ENCODE measurements at places on chromosomes 6 and 20.

GRCh38 chr6:40037271-40037670 is 103.0 kb upstream of the MOCS1 start:
- no peak for DNase-seq

- no peak for DNase-seq
These were observed 6.1 kb downstream of the AMD1 start for GRCh38 chr6:110880651-110881050.

DNA sequence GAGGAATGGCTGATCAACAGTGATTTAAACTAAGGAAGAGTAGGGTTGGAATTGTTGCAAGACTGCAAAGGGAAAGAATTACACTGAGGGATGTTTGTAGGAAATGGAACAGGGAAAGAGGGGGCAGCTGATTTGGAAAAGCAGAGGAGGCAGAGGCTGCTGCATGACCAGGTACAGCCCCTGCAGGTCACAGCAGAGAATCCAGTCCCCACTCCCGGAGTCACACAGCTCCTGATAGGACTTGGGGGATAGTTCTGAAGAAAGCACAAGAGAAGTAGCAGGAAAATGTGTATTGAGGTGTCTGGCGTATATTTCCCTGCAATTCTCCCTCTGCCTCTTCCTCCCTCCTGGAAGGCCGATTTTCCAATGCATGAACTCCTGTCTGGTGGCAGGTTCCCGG is 92.5 kb upstream of the PDE10A start:
- no peak for DNase-seq

DNA sequence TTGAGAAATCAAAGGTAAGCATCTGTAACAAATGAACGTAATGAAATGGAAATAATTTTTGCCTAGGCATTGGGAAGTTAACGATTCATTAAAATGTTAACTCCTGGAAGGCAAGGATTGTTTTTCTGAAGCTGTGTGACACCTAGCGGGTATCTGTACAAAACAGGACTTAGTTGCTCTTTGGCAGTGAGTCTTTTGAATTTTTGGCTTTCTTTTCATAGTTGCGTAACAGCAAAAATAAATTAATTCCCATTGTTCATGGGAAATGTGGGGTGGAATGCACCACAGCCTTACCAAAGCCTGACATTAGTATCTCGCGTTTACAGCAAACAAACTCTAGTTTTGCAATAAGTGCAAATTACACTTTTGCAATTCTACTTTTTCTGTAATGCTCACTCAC is 92.7 kb upstream of the DTNBP1 start:
- no peak for DNase-seq

DNA sequence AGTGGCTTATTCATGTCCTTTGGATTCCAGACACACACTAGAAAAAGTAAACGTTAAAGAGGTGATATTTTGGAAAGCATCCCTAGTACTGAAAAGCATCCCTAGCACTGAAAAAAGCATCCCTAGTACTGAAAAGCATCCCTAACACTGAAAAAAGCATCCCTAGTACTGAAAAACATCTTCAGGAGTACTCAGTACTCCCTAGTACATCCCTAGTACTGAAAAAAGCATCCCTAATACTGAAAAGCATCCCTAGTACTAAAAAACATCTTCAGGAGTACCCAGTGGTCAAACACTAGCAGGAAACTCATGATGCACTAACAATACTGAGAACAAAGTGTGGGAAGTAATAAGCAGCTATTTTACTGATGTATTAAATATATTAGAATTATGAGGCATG is 45.6 kb upstream of the SAMHD1 start:
- no peak for DNase-seq

Measured in activated CD4-positive, alpha-beta T cell treated with anti-CD3 and anti-CD28 coated beads, Interleukin-10, Interleukin-2, amounts not matched to agents 100 ng/mL and 50 ng/mL, durations not matched to agents 16 hours and 8 hours (primary cell).